ENCODE measurements at places on chromosomes 7 and 10. TPM values are rescaled to one million over a fixed set of nuclear protein-coding genes. Genes with fewer than 3 reads are reported as not detected.

IGFBP1 gene
- not detected for total RNA-seq

PDK4 gene
- 293 TPM for total RNA-seq

CPA2 gene
- total RNA-seq, result 12.6 TPM

- no peaks in the 10 kb centered on the region for H3K36me3 ChIP-seq
- H3K27ac ChIP-seq, result no peak overlapping the region
- H3K4me3 ChIP-seq, result no peak overlapping the region
- H3K4me1 ChIP-seq, result peaks cover 31% of the 10 kb centered on the region
Measured at GRCh38 chr7:30755384-30756154, 3.6 kb downstream of the INMT start.

DNA sequence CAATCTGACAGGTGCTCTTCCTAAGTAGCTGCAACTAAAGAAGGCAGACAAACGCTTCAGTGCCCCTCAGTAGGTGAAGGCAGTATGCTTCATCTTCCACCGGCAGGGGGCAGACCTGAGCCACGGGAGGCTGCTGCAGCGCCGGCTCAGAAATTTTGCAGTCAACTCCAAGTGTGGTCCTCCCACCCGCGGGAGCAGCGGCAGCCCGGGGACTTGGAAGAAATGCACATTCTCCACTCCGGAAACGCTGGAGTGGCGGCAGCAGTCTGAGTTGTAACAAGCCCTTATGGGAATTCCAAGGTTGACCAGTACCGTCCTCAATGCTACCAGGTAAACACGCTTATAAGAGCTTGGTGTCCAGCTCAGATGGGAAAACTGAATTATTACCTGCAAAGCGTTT is 3.4 kb downstream of the IGFBP3 start:
- peak overlapping the region; percentile 13 for H3K4me3 ChIP-seq
- H3K27me3 ChIP-seq, result no peaks in the 10 kb centered on the region

GRCh38 chr10:116960066-116960776 is 44.8 kb downstream of the SHTN1 start:
- H3K4me3 ChIP-seq, result no peak overlapping the region
- H3K36me3 ChIP-seq, result no peaks in the 10 kb centered on the region
- H3K27me3 ChIP-seq, result no peaks in the 10 kb centered on the region
- no peak for DNase-seq

WEE2 gene
- total RNA-seq, result not detected

DNA sequence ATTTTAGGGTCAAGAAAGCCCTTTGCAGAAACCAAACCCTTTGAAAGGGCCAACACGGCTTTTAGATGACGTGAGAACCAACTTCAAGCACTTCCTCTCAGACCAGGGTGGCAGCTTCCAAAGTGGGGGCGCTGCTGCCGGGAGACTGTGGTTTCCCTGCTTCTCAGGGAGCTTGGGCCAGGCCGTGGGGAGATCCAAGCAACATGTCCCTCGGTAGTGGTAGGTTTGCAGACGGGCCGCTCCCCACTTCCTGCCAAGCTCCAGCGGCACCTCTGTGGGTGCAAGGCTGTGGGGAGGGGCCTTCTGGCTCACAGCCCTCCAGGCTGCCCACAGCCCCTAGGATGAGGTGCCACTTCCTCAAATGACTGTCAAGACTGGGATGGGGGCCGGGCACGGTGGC is 132.4 kb downstream of the FAM53B start:
- no peak overlapping the region for H3K4me3 ChIP-seq
- DNase-seq, result peak; percentile 59
- H3K36me3 ChIP-seq, result no peaks in the 10 kb centered on the region
- H3K4me1 ChIP-seq, result peaks cover 13% of the 10 kb centered on the region
- peak overlapping the region; percentile 43 for H3K27ac ChIP-seq

- no peak overlapping the region for H3K27ac ChIP-seq
- H3K27me3 ChIP-seq, result no peaks in the 10 kb centered on the region
Measured at GRCh38 chr7:99707096-99707495, 27.3 kb upstream of the CYP3A5 start.

GRCh38 chr7:98137826-98138151 is 31.1 kb downstream of the LMTK2 start:
- no peaks in the 10 kb centered on the region for H3K36me3 ChIP-seq
- H3K4me3 ChIP-seq, result no peak overlapping the region
- H3K27me3 ChIP-seq, result no peaks in the 10 kb centered on the region

TBX20 gene
- total RNA-seq, result not detected

DNA sequence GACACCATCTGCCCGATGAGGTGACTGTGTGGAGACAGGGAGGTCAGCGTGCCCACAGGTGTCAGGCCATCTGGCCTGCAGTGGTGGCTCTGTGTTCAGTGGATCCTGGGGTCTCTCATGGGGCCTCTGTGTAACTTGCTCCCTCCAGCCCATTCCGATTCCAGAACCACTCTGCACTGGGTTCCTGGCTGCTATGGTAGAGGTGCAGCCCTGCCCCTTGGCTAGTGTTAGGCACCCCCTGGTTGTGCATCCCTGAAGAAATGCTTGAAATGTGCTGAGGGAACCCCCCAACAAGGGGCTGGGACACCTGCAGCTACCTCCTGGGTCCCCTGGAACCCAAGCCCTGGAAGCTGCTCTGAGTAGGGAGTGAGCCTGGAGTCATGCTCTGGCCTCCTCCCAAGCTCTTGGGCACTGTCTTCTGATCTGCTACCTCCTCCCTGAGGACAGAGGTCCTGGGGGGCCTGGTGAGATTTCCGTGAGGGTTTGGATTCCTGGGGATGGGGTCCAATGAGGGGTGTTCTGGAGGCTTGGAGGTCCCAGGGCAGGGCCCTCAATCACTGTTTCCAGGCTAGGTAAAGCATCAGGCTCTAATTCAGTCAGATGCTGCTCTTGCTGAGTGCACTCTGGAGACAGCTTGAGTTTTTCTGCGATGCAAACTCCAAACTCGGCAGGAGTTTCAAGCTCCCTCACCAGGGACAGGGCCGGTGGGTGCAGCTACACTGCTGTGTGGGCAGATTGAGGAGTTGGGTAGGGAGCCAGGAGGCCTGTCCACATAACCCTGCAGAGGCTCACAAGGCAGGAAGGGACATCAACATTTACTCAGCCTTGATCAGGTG is 27.7 kb downstream of the RAMP3 start:
- H3K4me1 ChIP-seq, result no peaks in the 10 kb centered on the region
- peak; percentile 35 for DNase-seq
- H3K36me3 ChIP-seq, result no peaks in the 10 kb centered on the region
- no peaks in the 10 kb centered on the region for H3K27me3 ChIP-seq
- H3K27ac ChIP-seq, result no peak overlapping the region
- no peak overlapping the region for H3K4me3 ChIP-seq

- no peaks in the 10 kb centered on the region for H3K27me3 ChIP-seq
- peak overlapping the region; percentile 87 for H3K4me3 ChIP-seq
- peak overlapping the region; percentile 89 for H3K27ac ChIP-seq
- no peak for DNase-seq
Measured at GRCh38 chr10:96044736-96045135, 1.4 kb downstream of the CCNJ start.

- no peak overlapping the region for H3K27ac ChIP-seq
- H3K36me3 ChIP-seq, result no peaks in the 10 kb centered on the region
- no peak for DNase-seq
- H3K4me3 ChIP-seq, result no peak overlapping the region
Measured at GRCh38 chr10:52652431-52653262, 119.9 kb downstream of the MBL2 start.

GRCh38 chr10:99339563-99340047 is 10.4 kb downstream of the CNNM1 start:
- no peak for DNase-seq
- no peak overlapping the region for H3K27ac ChIP-seq
- H3K27me3 ChIP-seq, result no peaks in the 10 kb centered on the region

CCDC3 gene
- total RNA-seq, result 3.9 TPM

GRCh38 chr7:105216786-105217185 is 171.9 kb downstream of the SRPK2 start:
- DNase-seq, result no peak
- H3K27ac ChIP-seq, result no peak overlapping the region
- no peak overlapping the region for H3K4me3 ChIP-seq
- no peaks in the 10 kb centered on the region for H3K36me3 ChIP-seq
- no peaks in the 10 kb centered on the region for H3K4me1 ChIP-seq

DNA sequence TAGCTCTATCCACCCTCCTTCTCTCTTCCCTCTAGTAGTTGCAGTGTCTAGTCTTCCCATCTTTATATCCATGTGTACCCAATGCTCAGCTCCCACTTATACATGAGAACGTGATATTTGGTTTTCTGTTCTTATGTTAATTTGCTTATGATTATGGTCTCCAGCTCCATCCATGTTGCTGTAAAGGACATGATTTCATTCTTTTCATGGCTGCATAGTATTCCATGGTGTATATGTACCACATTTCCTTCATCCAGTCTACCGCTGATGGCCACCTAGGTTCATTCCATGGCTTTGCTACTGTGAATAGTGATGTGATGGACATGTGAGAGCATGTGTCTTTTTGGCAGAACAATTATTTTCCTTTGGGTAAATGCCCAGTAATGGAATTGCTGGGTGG is 6.5 kb downstream of the PRSS2 start:
- H3K4me1 ChIP-seq, result no peaks in the 10 kb centered on the region
- DNase-seq, result no peak
- no peaks in the 10 kb centered on the region for H3K36me3 ChIP-seq
- no peak overlapping the region for H3K27ac ChIP-seq
- no peaks in the 10 kb centered on the region for H3K27me3 ChIP-seq

DNA sequence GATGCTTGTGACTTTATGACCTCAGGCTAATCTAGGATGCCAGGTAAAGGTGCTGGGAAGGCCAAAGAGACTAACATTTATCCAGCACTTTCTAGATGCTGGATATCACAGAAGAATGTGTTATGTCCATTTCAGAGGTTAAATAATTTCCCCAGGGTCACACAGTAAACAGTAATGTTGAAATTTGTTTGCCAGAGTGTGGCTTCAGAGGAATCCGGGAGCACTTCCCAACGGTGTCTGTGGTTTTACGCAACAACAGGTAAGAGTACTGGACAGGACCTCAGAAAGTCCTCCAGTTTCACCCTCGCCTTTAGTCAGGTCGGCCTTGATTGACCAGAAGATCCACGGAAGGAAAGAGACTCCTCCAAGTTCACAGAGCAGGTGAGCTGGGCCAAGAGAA is 1.7 kb downstream of the SHTN1 start:
- no peaks in the 10 kb centered on the region for H3K27me3 ChIP-seq
- no peak overlapping the region for H3K4me3 ChIP-seq
- no peak for DNase-seq
- H3K36me3 ChIP-seq, result no peaks in the 10 kb centered on the region
- H3K27ac ChIP-seq, result no peak overlapping the region

DNA sequence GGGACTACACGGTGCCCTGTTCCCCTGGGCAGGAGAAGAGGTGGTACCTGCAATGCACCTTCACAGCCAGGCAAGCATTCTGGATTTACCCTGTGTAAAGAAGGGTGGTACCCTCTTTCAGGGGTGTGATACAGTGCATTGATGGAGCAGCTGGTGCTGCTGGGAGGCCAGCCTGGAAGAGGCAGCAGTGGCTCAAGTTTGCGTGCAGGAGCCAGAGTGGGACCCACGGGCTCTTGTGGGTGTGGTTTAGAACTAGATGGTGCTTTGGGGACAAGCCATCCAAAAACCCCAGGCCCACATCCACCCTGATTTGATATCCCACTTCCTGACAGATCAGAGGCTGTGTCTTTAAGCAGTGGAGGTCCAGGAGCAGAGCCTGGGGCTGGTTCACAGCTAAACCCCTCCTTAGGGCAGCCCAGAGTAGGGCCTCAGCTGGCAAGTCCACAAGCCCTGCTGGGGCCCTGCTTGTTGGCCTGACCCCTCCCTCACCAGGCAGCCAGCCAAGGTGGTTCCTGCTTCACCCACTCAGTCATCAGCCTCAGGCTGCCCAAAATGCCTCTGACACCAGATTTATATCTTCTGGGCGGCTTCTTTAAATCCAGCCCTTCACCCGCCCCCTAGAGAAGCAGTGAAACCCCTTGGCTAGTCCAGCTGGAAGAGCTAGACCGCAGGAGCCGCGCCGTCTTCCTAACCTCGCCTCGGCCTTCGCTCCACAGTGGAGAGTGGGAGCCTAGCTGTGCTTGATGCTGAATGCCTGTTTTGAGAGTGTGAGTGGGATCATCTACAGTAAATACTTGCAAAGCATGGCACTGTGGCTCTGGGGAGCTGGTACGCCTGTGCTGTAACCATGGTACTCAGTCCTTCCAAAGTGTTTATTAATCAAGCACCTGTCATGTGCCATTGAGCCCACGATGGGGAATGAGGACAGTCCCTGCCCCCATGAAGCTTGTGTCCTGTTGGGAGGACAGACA is 1.4 kb upstream of the ASIC3 start:
- H3K4me1 ChIP-seq, result no peaks in the 10 kb centered on the region
- no peaks in the 10 kb centered on the region for H3K36me3 ChIP-seq
- no peak overlapping the region for H3K27ac ChIP-seq
- no peak for DNase-seq
- H3K27me3 ChIP-seq, result no peaks in the 10 kb centered on the region

IFIT1B gene
- not detected for total RNA-seq

DNA sequence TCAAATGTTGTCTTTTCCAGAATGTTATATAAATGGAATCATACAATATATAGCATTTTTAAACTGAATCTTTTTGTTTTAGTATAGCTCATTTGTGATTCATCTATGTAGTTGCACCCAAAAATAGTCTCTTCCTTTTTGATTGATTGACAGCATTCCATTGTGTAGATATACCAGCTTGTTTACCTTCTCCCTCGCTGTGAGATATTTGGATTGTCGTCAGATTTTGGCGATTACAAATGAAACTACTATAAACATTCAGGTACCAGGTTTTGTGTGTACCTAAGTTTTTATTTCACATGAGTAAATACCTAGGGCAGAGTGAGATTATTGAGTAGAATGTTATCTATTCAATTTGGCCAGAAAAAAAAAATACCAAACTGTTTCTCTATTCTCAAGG is 584.7 kb upstream of the SORCS1 start:
- H3K4me1 ChIP-seq, result no peaks in the 10 kb centered on the region
- H3K4me3 ChIP-seq, result no peak overlapping the region
- H3K36me3 ChIP-seq, result no peaks in the 10 kb centered on the region
- no peak overlapping the region for H3K27ac ChIP-seq
- H3K27me3 ChIP-seq, result no peaks in the 10 kb centered on the region
- no peak for DNase-seq

GRCh38 chr7:47999413-47999812 is 20.0 kb upstream of the HUS1 start:
- no peak for DNase-seq
- H3K27ac ChIP-seq, result no peak overlapping the region
- no peaks in the 10 kb centered on the region for H3K4me1 ChIP-seq

GRCh38 chr10:44387853-44388251 is 3.0 kb upstream of the CXCL12 start:
- peaks cover 16% of the 10 kb centered on the region for H3K4me1 ChIP-seq
- H3K36me3 ChIP-seq, result no peaks in the 10 kb centered on the region
- no peak overlapping the region for H3K27ac ChIP-seq
- peak; percentile 43 for DNase-seq

DNA sequence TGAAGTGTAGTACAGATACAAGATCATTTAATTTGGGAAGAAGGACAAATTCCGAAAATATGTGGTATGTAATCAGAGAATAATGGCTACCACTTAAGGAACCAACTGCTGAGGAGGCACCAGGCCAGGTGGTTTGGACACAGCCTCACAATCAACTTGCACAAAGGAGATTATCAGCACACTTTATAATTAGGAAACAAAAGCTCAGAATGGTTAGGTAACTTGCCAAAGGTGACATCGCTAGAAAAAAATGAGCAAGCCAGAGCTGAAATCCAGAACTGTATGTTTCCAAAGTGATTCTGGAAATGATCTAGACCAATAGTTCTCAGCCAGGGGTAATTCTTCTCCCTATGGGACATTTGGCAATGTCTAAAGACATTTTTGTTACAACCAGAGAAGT is 36.6 kb downstream of the ERCC6 start:
- H3K36me3 ChIP-seq, result no peaks in the 10 kb centered on the region
- H3K4me1 ChIP-seq, result no peaks in the 10 kb centered on the region
- no peak overlapping the region for H3K4me3 ChIP-seq
- DNase-seq, result no peak
- no peak overlapping the region for H3K27ac ChIP-seq

AGBL3 gene
- total RNA-seq, result 0.38 TPM
